ENCODE measurements at places on chromosomes 6 and 20.

DNA sequence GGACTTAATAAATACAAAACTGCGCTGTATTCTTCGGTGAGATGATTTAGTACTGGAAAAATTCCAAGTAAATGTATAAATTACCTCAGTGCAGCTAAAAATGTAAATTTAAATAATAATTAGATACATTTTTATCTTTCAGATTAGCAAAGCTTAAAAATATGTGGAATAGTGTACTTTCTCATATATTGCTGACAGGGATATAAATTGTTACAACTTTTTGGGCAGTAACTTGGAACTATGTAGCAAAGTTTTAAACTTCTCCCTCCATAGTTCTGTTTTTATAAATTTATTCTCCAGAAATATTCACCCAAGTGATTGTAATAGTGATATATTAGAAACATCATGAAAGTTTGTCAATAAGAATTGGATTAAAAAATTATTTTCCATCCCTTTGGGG, 384.6 kb upstream of the CITED2 start:
- H3K4me3 ChIP-seq = no peak overlapping the region
- no peak overlapping the region for H3K27ac ChIP-seq
- no peaks in the 10 kb centered on the region for H3K36me3 ChIP-seq
- H3K27me3 ChIP-seq = no peaks in the 10 kb centered on the region
- H3K4me1 ChIP-seq = no peaks in the 10 kb centered on the region
- no peak for DNase-seq

GRCh38 chr20:50450493-50450826, 59.7 kb upstream of the PTPN1 start:
- H3K27me3 ChIP-seq = no peaks in the 10 kb centered on the region
- H3K4me3 ChIP-seq = no peak overlapping the region
- H3K4me1 ChIP-seq = no peaks in the 10 kb centered on the region

DNA sequence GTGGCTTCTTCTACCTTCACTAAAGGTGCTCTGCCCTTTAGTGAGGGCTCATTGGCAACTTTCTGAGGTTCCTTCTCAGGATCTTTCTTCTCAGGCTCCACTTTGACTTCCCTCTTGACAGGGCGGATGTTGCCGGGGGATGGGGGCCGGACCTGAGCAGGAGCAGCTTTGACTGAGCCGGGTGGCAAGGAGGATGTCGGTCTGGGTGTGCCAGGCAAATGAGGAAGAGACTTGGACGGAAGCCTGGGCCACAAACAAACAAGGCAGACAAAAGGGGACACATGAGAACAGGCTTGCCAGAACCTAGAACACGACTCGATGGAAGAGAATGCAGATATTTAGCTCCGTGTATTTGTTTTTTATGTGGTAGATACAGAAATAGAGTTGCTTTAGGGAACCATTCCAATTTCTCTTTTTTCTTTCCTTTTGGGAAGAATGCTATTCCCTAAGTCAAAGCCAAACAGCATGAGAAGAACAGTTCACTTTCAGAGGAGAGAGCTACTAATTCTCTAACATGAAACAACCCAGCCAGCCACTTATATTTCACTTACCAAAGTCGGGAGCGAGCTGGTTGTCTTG, 76.2 kb upstream of the BCLAF1 start:
- H3K4me3 ChIP-seq = no peak overlapping the region
- DNase-seq = no peak
- no peaks in the 10 kb centered on the region for H3K4me1 ChIP-seq
- no peak overlapping the region for H3K27ac ChIP-seq
- H3K36me3 ChIP-seq = no peaks in the 10 kb centered on the region

GRCh38 chr6:152295346-152295745, 341.8 kb downstream of the SYNE1 start:
- no peaks in the 10 kb centered on the region for H3K27me3 ChIP-seq
- H3K27ac ChIP-seq = no peak overlapping the region
- no peak overlapping the region for H3K4me3 ChIP-seq
- no peak for DNase-seq
- H3K4me1 ChIP-seq = peaks cover 24% of the 10 kb centered on the region

GRCh38 chr6:71420095-71420692, 131.6 kb downstream of the OGFRL1 start:
- no peaks in the 10 kb centered on the region for H3K36me3 ChIP-seq
- no peak overlapping the region for H3K4me3 ChIP-seq
- H3K27me3 ChIP-seq = peaks cover 21% of the 10 kb centered on the region
- H3K4me1 ChIP-seq = no peaks in the 10 kb centered on the region
- DNase-seq = no peak

- H3K27ac ChIP-seq = no peak overlapping the region
- no peaks in the 10 kb centered on the region for H3K27me3 ChIP-seq
- DNase-seq = no peak
- H3K36me3 ChIP-seq = no peaks in the 10 kb centered on the region
- H3K4me1 ChIP-seq = no peaks in the 10 kb centered on the region
These were observed 190.3 kb downstream of the TENT5A start for GRCh38 chr6:81562169-81562568.

DNA sequence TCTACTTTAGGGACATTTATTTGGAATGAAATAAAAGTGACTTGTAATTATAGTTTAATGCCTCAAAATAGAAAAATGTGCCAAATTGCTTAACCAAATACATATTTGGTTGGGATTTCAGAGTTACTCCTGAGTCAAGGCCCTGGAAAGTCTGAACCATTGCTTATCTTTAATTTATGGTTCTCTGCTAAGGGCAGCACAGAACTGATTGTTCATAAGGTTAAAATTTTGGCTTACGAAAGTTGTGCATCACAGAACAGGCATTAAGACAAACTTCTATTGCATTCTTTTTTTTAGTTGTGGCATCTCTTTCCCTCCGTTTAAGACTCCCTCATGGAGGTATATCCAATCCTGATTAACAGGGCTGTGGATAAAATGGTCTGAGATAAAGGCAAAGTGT, 92.2 kb upstream of the TENT5A start:
- no peaks in the 10 kb centered on the region for H3K36me3 ChIP-seq
- no peak for DNase-seq
- no peaks in the 10 kb centered on the region for H3K27me3 ChIP-seq
- no peak overlapping the region for H3K27ac ChIP-seq
- no peak overlapping the region for H3K4me3 ChIP-seq
- H3K4me1 ChIP-seq = no peaks in the 10 kb centered on the region

DNA sequence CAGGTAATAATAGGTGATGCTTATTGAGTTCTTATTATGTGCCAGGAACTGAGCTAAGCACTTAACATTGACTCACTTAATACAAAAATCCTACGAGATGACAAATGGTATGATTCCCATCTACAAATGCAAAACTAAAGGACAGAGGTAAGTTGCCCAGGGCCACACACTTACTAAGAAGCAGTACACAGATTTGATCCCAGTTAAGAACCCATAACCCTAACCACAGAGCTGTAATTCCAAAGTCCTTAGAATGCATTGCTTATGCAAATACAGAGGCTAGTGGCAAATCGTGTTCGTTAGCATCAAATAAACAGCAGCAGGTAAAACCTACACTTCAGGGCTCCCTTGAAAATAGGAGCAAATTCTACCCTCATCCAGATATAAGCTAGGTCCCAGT, 104.0 kb downstream of the SASH1 start:
- DNase-seq = no peak
- H3K27me3 ChIP-seq = no peaks in the 10 kb centered on the region
- no peaks in the 10 kb centered on the region for H3K4me1 ChIP-seq
- H3K36me3 ChIP-seq = no peaks in the 10 kb centered on the region
- H3K4me3 ChIP-seq = no peak overlapping the region

- DNase-seq = no peak
- no peak overlapping the region for H3K4me3 ChIP-seq
- H3K36me3 ChIP-seq = no peaks in the 10 kb centered on the region
- no peak overlapping the region for H3K27ac ChIP-seq
- H3K4me1 ChIP-seq = no peaks in the 10 kb centered on the region
These were observed 10.1 kb downstream of the HRH3 start for GRCh38 chr20:62209850-62210495.

DNA sequence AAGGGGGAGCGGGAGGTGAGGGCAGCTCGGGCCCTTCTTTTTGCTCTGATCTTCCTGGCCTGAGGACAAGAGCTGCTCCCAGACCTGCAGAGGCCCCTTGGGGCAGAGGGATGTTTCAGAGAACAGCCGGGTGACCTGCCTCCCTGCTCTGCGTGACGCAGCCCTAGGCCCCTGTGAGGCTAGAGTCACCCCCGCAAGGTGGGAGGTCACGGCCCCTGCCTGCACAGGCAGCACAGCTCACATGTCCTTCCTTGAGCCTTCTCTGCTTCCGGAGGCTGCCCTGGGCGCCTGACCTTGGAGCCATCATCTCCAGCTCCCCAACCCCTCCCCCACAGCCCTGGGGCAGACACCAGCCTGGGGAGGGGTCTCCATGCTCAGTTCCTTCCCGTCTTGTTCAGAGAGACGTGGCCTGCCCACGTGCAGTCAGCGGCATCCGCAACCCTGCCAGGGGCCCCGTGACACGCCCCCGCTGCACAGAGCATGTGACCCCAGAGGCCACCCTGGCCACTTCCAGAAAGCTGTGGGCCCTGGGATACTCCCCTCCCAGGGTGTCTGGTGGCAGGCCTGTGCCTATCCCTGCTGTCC, at the start of gene BIRC7:
TSS of gene BIRC7 (plus strand) at position 507 of the 585 bp plus-strand sequence. CDS start 192 bp downstream, outside the sequence.
- H3K27me3 ChIP-seq = no peaks in the 10 kb centered on the region
- no peak within 1 kb of the TSS for H3K27ac ChIP-seq
- peaks cover 8% of the 10 kb centered on the region for H3K4me1 ChIP-seq
- no peak for DNase-seq
- H3K36me3 ChIP-seq = no peaks in the 10 kb centered on the region
- H3K4me3 ChIP-seq = no peak within 1 kb of the TSS

GRCh38 chr20:1130058-1130694, 11.8 kb downstream of the PSMF1 start:
- peaks cover 92% of the 10 kb centered on the region for H3K36me3 ChIP-seq
- H3K4me1 ChIP-seq = no peaks in the 10 kb centered on the region
- DNase-seq = no peak
- no peak overlapping the region for H3K4me3 ChIP-seq

DNA sequence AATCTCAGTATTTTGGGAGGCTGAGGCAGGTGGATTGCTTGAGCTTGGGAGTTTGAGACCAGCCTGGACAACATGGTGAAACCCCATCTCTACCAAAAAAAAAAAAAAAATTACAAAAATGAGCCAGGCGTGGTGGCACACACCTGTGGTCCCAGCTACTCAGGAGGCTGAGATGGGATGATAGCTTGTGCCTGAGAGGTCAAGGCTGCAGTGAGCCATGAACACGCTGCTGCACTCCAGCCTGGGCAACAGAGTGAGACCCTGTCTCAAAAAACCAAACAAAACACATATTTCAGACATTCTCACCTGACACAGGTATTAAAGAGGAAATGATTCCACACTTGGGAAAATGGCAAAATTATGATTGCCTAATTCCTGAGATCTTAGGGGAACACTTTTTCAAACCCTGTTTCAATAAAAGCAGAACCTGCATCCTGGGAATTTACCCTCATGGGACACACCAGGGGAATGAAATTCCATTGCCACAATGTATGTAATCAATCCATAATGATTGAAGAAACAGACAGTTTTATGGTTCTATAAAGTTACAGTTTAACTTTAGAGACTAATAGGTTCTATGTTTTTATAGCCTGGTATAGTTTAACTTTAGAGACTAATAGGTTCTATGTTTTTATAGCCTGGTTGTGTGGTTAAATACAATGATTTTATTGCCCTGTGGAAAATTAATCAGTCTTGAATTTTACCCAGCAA, 29.6 kb upstream of the DNAAF9 start:
- H3K4me3 ChIP-seq = no peak overlapping the region
- no peaks in the 10 kb centered on the region for H3K36me3 ChIP-seq
- no peak overlapping the region for H3K27ac ChIP-seq
- DNase-seq = no peak
- H3K4me1 ChIP-seq = no peaks in the 10 kb centered on the region

DNA sequence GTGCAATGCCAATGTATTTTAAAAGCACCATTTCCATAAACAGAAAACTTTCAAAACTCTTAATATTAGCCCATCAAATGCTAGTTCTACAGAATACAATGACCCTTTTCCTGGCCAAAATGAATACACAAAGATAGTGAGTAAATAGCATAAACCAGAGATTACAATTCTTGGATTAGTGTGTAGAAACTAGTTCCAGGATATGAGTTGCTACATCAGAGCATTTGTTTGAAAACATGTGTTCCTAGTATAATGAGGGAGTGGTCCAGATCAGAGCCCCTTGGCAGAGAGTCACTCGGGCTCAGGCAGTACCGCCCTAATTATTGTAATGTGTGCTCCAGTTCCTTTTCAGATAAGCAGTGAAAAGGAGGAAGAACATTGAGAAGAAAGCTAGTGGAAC, 63.7 kb upstream of the COL21A1 start:
- H3K27ac ChIP-seq = no peak overlapping the region
- no peak overlapping the region for H3K4me3 ChIP-seq
- no peaks in the 10 kb centered on the region for H3K4me1 ChIP-seq
- H3K27me3 ChIP-seq = no peaks in the 10 kb centered on the region
- no peaks in the 10 kb centered on the region for H3K36me3 ChIP-seq

DNA sequence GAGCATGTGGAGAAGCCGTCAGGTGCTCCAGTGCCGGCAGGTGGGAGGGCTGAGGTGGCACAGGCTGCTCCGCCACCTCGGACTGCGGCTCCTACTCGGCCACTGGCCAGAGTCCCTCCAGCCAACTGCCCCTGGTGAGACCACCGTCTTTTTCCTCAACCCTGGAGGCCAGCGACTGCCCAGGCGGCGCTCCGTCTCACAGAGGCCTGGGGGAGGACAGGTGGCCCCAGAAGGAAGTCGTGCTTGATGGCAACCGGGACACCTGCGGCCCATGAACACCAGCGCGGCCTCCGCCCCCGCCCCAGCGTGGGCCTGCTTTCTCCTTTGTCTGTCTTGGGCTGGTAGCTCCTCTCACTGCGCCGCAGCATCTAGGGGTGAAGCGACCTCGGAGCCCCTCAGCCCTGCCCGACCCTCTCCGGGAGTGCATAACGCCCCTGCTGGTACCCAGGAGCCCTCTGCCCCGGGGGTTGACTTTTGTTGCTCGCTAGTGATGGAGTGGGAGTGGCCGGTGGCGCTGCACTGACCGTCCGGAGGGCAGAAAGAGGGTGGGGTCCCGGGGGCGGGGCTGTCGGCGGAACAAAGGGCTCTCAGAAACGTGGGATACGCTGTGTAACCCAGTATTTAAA, 706 bp upstream of the TUBB2B start:
- peaks cover 54% of the 10 kb centered on the region for H3K4me1 ChIP-seq
- no peaks in the 10 kb centered on the region for H3K36me3 ChIP-seq
- no peak overlapping the region for H3K27ac ChIP-seq

GRCh38 chr6:64872633-64873032, 834.4 kb downstream of the EYS start:
- no peak for DNase-seq
- no peak overlapping the region for H3K27ac ChIP-seq
- H3K4me1 ChIP-seq = no peaks in the 10 kb centered on the region
- no peaks in the 10 kb centered on the region for H3K36me3 ChIP-seq
- no peak overlapping the region for H3K4me3 ChIP-seq
- no peaks in the 10 kb centered on the region for H3K27me3 ChIP-seq

DNA sequence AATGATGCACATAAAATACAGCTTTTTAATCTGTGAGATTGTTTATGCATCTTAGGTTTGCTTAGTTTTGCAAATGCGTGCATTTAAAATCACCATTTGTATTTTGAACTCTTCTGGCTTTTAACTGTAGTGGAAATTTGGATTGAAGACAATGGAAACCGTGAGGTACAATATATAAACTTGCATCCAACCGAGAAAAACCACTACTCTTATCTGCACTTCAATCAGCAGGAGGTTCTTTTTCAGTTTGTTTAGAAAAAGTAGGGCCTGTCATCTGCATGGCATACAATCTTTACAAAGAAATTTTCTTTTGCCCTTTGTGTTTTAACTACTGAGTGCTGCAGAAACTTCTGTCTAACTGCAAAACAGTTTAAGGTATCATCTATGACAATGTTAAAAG, 132.8 kb downstream of the LAMA2 start:
- H3K4me3 ChIP-seq = no peak overlapping the region
- DNase-seq = no peak
- no peak overlapping the region for H3K27ac ChIP-seq
- no peaks in the 10 kb centered on the region for H3K36me3 ChIP-seq
- H3K27me3 ChIP-seq = no peaks in the 10 kb centered on the region
- no peaks in the 10 kb centered on the region for H3K4me1 ChIP-seq
